ENCODE measurements at places on chromosomes 6 and 20.

- no peak for DNase-seq
Measured at GRCh38 chr6:151069641-151070040, 170.1 kb upstream of the AKAP12 start.

DNA sequence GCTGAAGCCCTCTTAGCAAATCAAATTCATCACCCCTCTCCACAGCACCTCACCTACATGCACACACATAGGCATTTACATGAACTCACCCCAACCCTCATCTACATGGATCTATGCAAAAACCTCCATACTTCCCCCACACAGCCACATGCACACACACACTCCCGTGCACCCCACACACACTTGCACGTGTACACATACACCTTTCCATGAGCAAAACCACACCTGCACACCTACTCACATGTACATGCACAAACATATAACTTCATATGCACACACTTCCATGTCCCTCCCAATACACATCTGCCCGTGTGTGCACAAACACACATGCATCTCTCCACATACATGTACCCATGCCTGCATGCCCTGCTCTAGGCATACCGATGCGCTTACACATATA, 23.3 kb downstream of the CST5 start:
- DNase-seq, result no peak

DNA sequence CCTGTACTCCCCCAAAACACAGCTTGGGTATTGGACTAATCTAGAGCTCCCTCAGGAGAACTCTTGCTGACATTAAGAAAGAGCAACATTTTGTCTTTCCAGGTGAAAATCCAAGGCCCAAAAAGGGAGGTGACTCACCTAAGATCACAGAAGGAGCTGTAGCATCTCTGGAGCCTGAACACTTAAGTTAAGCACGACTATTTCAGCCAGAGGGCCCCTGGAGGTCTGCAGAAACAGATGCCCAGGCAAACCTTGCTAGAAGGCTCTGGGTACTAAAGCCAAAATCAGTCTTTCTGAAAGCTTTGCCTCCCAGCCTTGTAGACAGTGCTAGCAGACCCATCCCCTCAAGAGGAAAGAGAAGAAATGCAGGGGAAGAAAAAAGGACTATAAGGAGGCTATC, 8.8 kb downstream of the EDN1 start:
- DNase-seq, result no peak

DNA sequence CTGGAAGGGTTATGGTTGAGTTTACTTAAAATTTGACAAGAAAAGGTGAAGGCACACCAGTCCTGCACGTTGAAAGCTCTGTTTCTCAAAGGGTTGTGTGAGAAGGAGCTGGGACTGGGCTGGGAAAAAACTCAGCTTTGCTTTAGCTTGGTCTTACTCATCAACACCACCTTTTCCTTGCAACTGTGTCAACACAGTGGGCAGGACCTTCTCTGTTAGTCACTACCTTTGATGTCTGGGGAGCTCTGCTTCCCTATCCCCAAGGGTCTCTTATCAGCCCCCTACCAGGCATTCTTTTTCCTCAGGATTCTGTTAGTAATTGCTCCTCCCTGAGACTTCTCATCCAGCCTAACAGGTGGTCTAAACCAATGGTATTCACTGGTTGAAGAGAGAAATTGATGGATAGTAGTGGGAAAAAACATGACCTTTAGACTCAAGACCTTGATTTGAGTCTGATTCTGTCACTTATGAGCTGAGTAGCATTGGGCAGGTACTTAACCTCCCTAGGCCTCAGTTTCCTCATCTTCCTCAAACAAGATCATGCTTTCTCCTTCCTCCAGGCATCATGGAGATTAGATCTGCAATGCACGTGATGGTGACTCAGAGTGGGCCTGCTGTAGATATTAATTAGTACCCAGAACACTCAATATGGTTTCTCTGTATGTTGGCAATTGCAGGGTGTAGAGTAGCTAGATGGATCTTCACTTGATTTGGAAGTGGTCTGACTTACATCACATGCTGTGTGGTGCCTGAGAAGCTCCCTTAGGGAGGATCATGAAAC, 17.2 kb upstream of the FOXA2 start:
- DNase-seq, result no peak

DNA sequence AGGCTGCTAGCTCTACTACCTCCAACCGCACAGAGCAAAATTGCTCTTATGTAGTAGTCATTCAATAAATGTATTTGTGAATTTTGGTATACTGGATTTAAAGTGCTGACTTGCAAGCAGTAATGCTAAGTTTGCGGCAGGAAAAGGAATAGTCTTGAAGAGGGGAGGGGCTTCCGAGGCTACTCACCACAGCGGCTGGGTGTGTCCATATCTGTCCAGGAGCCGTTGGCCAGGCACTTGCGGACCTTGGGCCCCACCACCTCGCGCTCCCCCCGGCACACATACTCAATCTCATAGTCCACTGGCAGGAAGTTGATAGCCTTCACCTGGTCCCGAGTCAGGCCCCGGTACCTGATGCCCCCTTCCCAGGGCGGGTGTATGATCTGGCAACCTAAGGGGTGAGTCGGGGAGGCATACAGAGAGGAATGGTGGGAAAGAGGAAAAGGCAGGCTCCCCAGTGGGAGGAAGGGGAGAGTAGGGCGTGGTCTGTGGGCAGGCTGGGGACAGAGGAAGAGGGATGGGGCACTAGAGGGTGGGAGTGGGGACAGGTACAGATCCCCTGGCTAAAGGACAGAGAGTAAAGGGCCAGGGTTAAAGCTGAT, 1.7 kb downstream of the GABBR1 start:
- no peak for DNase-seq

DNA sequence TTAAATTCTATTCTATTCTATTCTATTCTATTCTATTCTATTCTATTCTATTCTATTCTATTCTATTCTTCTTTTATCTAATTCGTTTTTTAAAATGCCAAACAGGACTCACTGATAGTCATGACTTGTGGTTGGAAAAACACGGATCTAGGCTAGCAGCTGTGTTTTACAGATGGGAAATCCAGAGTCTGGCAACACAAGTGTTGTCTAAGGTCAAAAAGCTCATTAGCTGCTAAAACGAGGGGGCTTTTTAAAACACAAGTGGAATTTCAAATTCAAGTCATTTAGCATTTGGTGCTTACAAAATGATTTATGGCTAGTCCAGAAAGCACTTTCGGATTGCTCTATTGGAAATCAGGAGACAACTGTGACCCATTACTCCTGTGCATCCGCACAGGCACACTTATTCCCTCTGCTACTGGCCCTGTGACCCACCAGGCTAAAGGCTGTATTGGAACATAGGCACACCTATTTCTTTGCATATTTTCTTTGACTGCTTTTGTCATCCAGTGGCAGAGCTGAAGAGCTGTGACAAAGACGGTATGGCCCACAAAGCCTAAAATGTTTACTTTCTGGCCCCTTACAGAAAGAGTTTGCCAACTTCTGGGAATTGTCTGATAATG, 17.8 kb upstream of the MLIP start:
- DNase-seq, result no peak

- no peak for DNase-seq
Measured at GRCh38 chr6:111865909-111866546, 7.2 kb downstream of the FYN start.

DNA sequence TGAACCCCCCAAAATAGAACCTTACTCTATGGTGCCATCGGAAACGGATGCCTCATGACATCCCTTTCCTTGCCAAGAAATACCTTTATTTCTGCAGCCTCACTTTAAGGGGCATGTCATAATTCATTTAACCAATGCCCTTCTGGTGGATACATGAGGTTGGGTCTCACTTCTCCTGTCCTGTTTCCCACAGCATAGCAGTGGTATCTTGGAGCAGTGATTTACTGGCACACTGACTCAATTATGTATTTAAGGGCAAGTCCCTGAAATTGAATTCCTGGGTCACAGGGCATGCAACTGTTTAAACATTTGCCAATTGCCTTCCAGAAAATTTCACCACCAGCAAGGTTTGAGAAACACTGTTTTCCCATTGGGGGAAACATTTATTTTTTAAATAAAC, 639 bp upstream of the LBP start:
- no peak for DNase-seq

GRCh38 chr6:149696901-149697300, 21.0 kb downstream of the LATS1 start:
- no peak for DNase-seq

GRCh38 chr6:66321017-66321416, 614.0 kb upstream of the EYS start:
- DNase-seq, result no peak

- no peak for DNase-seq
Measured at GRCh38 chr20:50373674-50374286, 136.4 kb upstream of the PTPN1 start.

- no peak for DNase-seq
Measured at GRCh38 chr6:73644030-73644429, 9.8 kb downstream of the SLC17A5 start.

DNA sequence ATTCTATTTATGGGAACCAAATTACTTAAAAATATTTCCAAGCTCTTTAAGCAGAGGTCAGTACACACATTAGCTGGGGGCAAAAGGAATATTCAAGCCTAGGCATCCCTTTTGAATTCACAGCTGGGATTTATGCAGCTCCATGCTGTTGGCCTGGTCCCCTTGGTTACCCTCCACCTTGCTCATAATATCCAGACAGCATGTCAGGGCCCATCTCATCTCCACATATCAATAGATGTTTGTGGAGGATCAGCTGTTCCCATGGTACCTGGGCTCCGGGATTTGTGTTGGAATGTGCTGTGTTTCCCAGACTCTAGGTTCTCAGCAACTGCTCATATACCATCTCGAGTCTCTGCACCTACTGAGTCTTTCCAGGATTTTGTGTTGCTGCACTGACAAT, 534.8 kb downstream of the BMP2 start:
- no peak for DNase-seq

GRCh38 chr6:167699141-167699931, 127.4 kb upstream of the AFDN start:
- peak; percentile 65 for DNase-seq

Data from activated CD4-positive, alpha-beta T cell treated with anti-CD3 and anti-CD28 coated beads, Interleukin-2, amount 50 U/mL, for 4 hours (primary cell).